Right renal cortex interstitium (tissue), 3 donors: ENCODE measurements at places on chromosomes 4 and X.
A peak's percentile ranks its signal among the peaks of the same experiment; 100 is the strongest.

- no peak for DNase-seq
Measured at GRCh38 chr4:26412381-26413372, 77.6 kb downstream of the CCKAR start.

DNA sequence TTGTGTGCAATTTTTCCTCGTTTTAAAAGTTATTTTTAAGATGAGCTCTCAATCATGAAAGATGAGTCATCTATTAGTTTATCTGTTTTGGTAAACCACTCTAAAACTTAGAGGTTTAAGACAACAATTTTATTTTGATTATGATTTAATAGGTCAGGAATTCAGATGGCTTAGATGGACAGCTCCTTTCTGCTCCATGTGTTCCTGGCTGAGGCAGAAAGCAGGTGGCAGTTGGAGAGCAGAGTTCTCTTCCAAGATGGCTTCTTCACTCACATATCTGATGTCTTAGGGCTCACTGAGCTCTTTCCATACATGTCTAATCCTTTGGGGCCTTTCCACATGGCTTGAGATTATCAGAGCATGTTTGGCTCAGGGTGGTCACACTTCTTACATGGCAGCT lies 48.3 kb upstream of the GRPR start:
- DNase-seq = no peak

DNA sequence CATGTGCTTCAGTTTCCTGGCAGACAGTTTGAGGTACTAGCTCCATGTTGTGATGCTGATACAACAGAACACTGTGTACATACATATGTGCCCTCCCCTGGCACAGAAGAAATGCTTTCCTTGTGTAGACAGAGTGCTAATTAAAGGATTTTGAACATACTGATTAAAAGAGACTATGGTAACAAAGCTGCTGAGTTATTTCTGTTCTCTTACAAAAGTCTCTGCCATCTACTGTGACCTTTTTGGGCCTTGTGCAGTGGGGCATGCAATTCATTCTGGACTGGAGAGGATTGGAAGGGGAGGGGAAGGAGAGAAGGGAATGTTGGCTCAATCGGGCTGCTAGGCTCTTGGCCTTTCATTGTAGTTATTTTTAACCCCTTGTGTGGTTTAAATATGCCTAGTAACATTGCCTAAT lies 6.0 kb downstream of the PDLIM5 start:
- DNase-seq = no peak

DNA sequence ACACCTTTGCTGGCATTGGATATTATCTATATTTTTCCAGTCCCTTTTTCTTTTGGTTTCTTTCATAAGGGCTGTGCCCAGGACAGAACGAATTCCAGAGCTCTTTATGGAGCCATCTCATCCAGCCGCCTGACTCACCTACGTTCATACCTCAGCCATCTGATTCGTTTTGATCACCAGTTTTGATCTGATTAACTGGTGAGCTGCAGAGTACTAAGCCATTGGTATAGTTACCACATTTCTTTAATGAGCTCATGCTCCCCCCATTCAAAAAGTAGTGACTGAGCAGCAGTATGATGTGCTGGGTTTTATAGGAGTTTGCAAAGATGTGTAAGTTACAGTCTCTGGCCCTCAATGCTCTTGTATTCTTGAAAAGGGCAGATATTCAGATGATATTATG lies 43.0 kb upstream of the CDKN2AIP start:
- DNase-seq = no peak

GRCh38 chr4:108533245-108533844 lies 87.0 kb upstream of the RPL34 start:
- peak; percentile 23 for DNase-seq

DNA sequence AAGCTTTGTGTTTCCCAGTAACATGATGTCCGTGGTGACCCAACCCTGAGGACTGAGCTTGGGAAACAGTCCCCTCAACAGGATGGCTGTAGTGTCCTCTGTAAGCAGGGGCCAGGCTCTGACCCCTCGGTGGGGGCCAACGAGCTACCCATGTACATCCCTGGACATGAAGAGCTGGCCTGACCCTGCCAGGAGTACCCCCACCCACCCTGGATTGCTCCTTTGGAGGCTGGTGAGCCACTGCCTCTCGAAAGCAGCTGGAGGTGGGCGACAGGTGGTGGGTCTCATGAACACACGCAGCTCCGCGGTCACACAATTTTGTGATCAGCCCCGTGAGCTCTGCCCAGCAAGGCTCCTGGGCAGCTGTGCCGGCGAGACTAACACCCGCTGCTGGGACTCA lies 33.5 kb downstream of the NSG1 start:
- DNase-seq = no peak

- DNase-seq = no peak
Measured at GRCh38 chrX:15435836-15436619, 51.8 kb upstream of the VEGFD start.

DNA sequence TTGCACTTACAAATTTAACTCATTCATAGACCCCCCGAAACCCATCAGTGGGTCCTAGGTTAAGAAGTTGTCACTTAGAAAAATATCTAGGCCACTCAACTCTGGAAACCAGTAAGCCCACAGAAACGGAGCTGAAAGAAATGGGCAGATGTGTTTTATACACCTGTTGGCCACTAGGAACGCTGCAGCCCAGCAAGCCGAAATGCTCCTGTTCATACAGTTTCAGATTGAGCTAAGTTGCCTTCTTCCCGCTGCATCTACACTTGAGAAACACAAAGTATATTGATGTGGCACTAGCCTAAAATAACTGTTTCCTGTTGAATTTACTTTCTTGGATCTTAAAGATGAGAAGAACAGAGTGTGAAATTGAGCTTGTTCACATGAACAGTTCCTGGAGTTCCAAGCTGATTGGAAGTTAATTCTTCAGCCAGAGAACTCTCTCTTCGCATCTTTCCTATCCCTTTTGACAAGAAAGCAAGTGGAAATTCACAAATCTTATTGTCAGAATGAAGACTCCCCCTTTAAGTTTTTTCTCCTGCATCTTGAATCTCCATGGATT lies 174.1 kb downstream of the RBMX2 start:
- no peak for DNase-seq

- DNase-seq = no peak
Measured at GRCh38 chr4:37687194-37687562, 1.0 kb upstream of the RELL1 start.

DNA sequence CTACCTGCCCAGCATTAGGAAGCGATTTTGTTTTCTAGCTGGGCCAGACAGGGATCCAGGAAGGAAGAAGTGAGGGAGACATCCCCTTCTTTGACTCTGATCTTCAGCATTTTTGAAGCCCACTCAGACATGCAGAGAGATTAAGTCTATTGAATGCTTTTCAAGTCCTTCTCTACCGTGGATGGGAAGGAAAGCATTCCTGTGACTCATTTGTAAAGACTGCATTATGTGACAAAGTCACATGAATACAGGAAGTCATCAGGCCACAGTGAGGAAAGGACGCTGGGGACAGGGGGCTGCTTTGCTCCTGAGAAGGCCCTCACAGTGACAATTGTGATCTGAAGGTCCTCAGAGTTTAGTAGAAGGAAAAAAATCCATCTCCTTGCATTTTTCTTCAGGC lies 67.4 kb upstream of the GBA3 start:
- DNase-seq = no peak

GRCh38 chr4:24574236-24574635 lies 10.1 kb downstream of the DHX15 start:
- no peak for DNase-seq

DNA sequence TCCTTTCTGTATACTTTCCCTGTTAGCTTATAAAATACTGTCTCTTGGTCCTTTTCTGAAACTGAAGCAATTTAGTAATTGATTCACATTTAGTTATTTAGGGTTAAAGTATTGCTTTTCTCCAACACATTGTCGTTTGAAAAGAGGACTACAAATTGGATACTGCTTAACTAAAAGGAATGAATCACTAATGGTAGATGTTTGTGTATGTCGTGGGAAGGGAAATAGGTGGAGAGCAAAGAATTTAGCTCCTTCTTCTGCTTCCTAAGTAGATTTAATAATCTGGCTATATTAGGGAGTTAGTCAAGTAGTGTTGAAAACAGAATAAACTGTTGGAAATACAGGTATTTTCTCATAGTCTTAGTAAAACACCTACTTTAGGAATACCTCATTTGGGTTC lies 27.9 kb downstream of the SLAIN2 start:
- no peak for DNase-seq

GRCh38 chr4:114257501-114257900 lies 278.1 kb upstream of the ARSJ start:
- no peak for DNase-seq

- DNase-seq = no peak
Measured at GRCh38 chrX:65610481-65610880, 57.0 kb upstream of the MSN start.

DNA sequence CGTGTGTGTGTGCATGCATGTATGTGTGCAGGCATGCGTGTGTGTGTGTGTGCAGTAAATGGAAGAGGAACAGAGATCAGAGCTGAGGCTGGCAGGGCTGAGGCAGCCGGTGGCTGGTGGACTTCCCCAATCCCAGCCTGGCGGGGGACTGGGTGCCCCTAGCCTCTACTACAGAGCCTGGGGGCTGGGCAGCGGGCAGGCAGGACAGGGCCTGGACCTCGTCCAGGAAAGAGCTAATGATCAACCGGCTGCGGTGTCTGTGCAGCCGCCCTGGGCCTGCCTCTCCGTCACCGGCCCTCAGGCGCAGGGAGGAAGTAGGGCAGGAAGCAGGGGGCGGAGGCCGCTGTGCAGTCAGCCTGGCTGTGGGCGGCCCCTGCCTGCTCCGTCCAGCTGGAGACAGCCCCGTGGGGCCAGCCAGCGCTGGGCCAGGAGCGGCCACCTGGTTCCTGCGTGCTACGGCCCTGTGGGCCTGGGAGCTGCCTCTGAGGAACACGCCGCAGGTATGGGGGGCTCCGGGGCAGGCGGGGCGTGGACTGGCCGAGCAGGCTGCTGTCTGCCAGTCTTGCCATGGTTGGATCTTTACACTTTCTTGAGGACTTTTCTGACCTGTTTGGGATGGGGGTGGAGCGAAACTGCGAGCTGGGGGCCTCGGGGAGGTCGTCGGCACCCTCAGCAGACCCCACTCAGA lies at the start of gene SH3TC1:
TSS of gene SH3TC1 (plus strand) at position 385 of the 688 bp plus-strand sequence. CDS start 5,905 bp downstream, outside the sequence.
- peak; percentile 77 for DNase-seq

GRCh38 chr4:108119199-108119800 lies 49.4 kb downstream of the LEF1 start:
- DNase-seq = no peak

DNA sequence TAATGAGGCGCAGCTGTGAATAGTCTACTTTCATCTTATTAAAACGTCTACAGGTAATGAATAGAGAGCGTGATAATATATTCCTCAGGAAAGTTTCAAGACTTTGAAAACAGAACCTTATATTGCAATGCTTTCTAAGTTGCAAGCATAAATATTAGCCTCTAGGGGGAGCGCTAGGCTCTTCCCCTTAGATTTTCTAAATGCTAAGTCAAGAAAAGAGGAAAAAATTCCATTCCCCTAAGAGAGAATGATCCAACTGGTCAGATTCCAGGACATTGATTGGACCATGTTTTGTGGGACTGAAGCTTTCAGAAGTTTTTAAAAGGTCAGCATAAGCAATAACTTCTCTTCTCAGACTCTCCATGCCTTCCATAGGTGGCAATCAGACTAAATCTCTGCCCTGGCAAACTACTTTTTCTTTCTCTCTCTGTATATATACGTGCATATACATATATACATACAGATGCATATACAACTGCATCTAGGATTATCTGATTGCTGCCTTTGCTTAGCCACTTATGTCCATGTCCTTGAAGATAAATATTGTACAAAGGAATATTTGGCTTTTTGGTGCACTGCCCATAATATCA lies 492.9 kb downstream of the INPP4B start:
- peak; percentile 50 for DNase-seq

GRCh38 chr4:80610845-80611677 lies 275.5 kb downstream of the CFAP299 start:
- no peak for DNase-seq

DNA sequence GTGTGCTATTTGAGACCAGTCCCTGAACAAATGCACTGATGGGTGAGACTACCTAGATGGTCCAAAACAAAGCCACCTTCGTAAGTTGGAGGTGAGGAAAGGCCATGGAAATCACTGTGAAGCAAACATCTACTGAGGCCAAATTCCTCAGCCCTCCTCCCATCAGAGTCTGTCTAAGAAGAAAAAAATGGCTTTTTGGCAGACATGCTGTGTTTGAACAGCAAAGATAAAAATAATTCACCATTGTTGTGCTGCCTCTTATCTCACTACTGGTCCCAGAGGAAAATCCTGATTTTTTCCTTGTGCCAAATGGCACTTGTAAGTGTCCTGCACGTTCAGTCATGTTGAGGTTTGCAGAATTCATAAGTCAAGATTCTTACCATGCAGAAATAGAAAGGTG lies 7.9 kb downstream of the MAGEB18 start:
- no peak for DNase-seq

GRCh38 chr4:188109157-188109755 lies at the start of gene TRIML2:
TSS of gene TRIML2 (minus strand) at chr4:188109603. CDS start at chr4:188105368, 4,235 bp downstream.
- no peak for DNase-seq

- DNase-seq = no peak
Measured at GRCh38 chrX:40104985-40105834, 7.5 kb upstream of the BCOR start.

DNA sequence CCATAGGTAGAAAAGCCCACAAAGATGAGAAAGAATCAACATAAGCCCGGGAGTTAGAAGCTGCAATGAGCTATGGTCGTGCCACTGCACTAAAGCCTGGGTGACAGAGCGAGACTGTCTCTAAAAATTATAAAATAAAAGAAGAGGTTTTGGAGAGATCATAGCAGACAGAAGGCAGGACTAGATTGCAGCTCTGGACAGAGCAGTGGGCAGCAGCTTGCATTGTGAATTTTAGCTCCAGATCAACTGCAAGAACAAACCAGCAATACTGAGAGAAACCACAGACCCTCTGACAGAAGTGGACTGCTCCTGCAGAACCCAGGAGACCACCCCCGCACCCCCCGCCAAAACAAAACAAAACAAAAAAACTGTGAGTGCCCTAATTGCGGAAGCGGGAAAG lies 30.6 kb downstream of the SOWAHB start:
- DNase-seq = no peak

DNA sequence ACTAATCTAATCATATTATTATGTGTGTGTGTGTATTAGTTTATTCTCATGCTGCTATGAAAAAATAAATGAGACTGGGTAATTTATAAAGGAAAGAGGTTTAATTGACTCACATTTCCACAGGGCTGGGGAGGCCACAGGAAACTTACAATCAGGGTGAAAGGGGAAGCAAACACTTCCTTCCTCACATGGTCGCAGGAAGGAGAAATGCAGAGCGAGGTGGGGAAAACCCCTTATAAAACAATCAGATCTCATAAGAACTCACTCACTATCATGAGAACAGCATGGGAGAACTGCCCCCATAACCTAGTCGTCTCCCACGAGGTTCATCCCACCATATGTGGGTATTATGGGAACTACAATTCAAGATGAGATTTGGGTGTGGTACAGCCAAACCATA lies 190.9 kb upstream of the TAPT1 start:
- no peak for DNase-seq

DNA sequence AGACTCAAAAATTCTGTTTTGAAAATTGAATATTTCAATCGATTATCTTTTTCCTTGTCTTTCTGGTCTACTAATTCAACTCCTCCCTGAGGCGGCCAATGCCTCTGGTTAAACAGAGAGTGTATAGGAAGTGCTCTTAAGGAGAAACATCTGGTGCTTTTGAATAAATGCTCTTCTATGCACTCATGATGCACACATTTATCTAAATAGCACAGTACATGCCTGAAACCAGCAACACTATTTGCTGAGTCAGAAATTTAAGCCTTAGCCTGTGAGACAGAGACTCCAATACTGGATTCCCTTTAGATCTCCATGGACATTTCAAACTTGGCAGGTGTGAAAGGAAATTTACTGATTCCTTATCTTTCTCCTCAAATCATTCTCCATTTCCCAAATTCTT lies 118.6 kb downstream of the SLIT2 start:
- DNase-seq = no peak
